Naive thymus-derived CD4-positive, alpha-beta T cell (primary cell): ENCODE measurements at places on chromosomes 7 and 10. TPM values are rescaled to one million over a fixed set of nuclear protein-coding genes. Genes with fewer than 3 reads are reported as not detected.

- no peak overlapping the region for H3K4me3 ChIP-seq
- no peaks in the 10 kb centered on the region for H3K36me3 ChIP-seq
- H3K4me1 ChIP-seq = no peaks in the 10 kb centered on the region
- no peaks in the 10 kb centered on the region for H3K27me3 ChIP-seq
Measured at GRCh38 chr7:40987571-40987970, 715.3 kb downstream of the INHBA start.

- H3K36me3 ChIP-seq = no peaks in the 10 kb centered on the region
- H3K4me3 ChIP-seq = peak within 1 kb of the TSS; percentile 83
Measured at GRCh38 chr7:37448636-37449361, at the start of gene ELMO1. Gene ELMO1, minus strand, starts transcription at chr7:37448864. Its CDS starts 106,174 bp downstream, at chr7:37342690.

DNA sequence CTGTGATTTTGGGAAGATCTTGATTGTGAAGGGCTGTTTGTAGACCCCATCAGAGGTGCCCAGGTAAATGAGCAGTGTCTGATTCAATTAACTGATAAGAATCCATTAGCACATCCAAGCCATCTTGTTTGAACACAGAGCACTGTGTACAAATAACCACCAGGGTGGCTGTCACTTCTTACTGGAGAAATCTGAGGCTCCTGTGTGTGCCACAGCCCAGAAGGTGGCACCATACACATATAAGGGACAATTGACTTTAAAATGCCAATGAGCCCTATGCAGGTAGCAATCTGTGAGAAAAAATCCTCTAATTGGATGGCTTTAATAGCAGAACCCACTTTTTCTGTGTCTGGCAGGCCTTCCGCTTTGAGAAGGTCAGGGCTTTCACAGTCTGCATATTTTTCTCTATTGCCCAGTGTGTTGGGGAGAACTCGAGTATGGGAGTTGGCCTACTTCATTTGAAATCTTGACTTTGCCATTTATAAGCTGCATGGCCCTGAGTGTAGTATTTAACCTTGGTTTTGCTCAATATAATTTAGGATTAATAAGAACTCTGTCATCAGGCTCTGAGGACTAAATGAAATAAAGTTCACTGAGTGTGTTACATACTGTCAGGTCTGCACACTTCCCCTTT is 517.4 kb downstream of the CCSER2 start:
- no peaks in the 10 kb centered on the region for H3K27me3 ChIP-seq
- no peaks in the 10 kb centered on the region for H3K36me3 ChIP-seq
- H3K27ac ChIP-seq = no peak overlapping the region

DNA sequence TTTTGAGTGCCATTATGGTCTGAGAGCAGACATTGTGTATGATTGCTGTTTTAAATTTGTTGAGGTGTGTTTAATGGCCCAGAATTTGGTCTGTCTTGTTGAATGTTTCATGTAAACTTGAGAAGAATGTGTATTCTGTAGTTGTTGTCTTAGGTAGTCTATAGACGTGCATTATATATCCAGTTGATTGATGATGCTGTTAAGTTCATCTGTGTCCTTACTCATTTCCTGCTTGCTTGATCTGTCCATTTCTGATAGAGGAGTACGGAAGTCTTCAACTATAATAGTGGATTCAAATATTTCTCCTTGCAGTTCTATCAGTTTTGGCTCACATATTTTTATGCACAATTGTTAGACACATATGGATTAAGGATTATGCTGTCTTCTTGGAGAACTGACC is 16.0 kb downstream of the PTPN12 start:
- H3K4me3 ChIP-seq = no peak overlapping the region
- no peaks in the 10 kb centered on the region for H3K4me1 ChIP-seq
- H3K27me3 ChIP-seq = no peaks in the 10 kb centered on the region

- no peak overlapping the region for H3K4me3 ChIP-seq
- H3K36me3 ChIP-seq = no peaks in the 10 kb centered on the region
- H3K27ac ChIP-seq = no peak overlapping the region
- no peaks in the 10 kb centered on the region for H3K4me1 ChIP-seq
Measured at GRCh38 chr7:14691597-14692203, 210.9 kb downstream of the DGKB start.

- no peak overlapping the region for H3K4me3 ChIP-seq
- no peaks in the 10 kb centered on the region for H3K4me1 ChIP-seq
- no peak overlapping the region for H3K27ac ChIP-seq
- no peaks in the 10 kb centered on the region for H3K36me3 ChIP-seq
- DNase-seq = no peak
- H3K27me3 ChIP-seq = no peaks in the 10 kb centered on the region
Measured at GRCh38 chr10:61623161-61623560, 39.6 kb upstream of the CABCOCO1 start.

Gene COBL
- 0.08 TPM for total RNA-seq

Gene CROT
- total RNA-seq = 15.2 TPM

Gene UTF1
- total RNA-seq = not detected

Gene PAX4
- not detected for total RNA-seq

GRCh38 chr10:79272353-79272752 is 74.9 kb upstream of the PPIF start:
- no peak for DNase-seq
- H3K4me3 ChIP-seq = no peak overlapping the region
- no peaks in the 10 kb centered on the region for H3K27me3 ChIP-seq
- H3K27ac ChIP-seq = no peak overlapping the region
